Activated CD4-positive, alpha-beta T cell treated with anti-CD3 and anti-CD28 coated beads, Interleukin-2, amount 10 ng/mL, durations not matched to agents 24 days and 14 days (primary cell): ENCODE measurements at places on chromosomes 11 and 22. TPM values are rescaled to one million over a fixed set of nuclear protein-coding genes. Genes with fewer than 3 reads are reported as not detected.

NTM gene
- not detected in 2 replicates for total RNA-seq

OR51B2 gene
- total RNA-seq = not detected in 2 replicates

SERPING1 gene
- total RNA-seq = 0.14 and 0.28 TPM in 2 replicates

GPHA2 gene
- total RNA-seq = not detected in 2 replicates

POU2AF1 gene
- total RNA-seq = 65.6 and 68.9 TPM in 2 replicates

TUBA8 gene
- total RNA-seq = 1.2 and 1.7 TPM in 2 replicates

P2RY2 gene
- not detected in 2 replicates for total RNA-seq

UPK3A gene
- total RNA-seq = not detected in 2 replicates

OR52A1 gene
- total RNA-seq = not detected in 2 replicates

OR52I2 gene
- not detected in 2 replicates for total RNA-seq

GRCh38 chr11:134398079-134398444 lies 14.0 kb downstream of the B3GAT1 start:
- H3K27me3 ChIP-seq = peaks cover 9% of the 10 kb centered on the region
- H3K36me3 ChIP-seq = no peaks in the 10 kb centered on the region
- DNase-seq = no peak
- H3K4me1 ChIP-seq = no peaks in the 10 kb centered on the region
- no peak overlapping the region for H3K27ac ChIP-seq

- DNase-seq = no peak
- H3K4me3 ChIP-seq = no peak overlapping the region
- no peak overlapping the region for H3K27ac ChIP-seq
These were observed 21.6 kb upstream of the FCHSD2 start for GRCh38 chr11:73163638-73164174.

DNA sequence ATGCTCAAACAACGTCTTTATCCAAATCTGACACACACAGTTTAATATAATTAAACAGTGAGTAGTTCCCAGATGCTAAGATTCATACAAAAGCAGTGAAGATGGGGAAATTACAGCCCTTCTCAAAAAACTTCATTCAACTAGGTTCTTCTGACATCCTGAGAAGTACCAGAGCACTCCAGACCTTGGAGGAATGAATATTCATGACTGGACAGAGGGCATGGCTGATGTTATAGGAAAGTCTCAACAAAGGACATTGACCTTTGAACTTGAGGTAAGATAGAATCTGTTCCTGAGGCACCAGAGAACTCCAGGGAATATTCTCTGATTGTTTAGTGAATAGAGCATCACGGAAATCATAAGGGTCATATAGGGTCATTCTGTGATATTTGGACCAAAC lies 106.4 kb upstream of the SLC5A12 start:
- H3K36me3 ChIP-seq = no peaks in the 10 kb centered on the region
- no peaks in the 10 kb centered on the region for H3K4me1 ChIP-seq
- H3K27me3 ChIP-seq = no peaks in the 10 kb centered on the region
- no peak for DNase-seq
- H3K27ac ChIP-seq = no peak overlapping the region

DNA sequence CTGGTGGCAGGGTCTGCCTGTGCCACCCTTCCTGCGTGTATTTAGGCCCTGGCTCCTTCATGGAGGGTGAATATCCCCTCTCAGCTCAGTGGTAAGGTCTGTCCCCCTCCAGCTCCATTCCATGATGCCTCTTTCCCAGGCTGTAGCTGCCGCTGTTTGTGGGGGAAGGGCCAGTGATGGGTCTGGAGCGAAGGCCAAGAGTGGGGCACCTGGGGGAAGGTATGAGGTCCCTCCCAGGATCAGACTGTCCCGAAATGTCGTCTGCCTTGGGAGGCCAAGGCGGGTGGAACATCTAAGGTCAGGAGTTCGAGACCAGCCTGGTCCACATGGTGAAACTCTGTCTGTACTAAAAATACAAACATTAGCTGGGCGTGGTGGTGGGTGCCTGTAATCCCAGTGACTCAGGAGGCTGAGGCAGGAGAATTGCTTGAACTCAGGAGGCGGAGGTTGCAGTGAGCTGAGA lies 1.1 kb downstream of the CD151 start:
- no peak overlapping the region for H3K27ac ChIP-seq
- H3K36me3 ChIP-seq = peaks cover 12% of the 10 kb centered on the region
- H3K27me3 ChIP-seq = peaks cover 28% of the 10 kb centered on the region
- DNase-seq = no peak

- no peaks in the 10 kb centered on the region for H3K4me1 ChIP-seq
- H3K36me3 ChIP-seq = no peaks in the 10 kb centered on the region
- H3K4me3 ChIP-seq = no peak overlapping the region
- no peak overlapping the region for H3K27ac ChIP-seq
These were observed 7.4 kb downstream of the MS4A10 start for GRCh38 chr11:60792521-60792920.

GRCh38 chr11:34208266-34209135 lies 103.1 kb downstream of the NAT10 start:
- peaks cover under 1% of the 10 kb centered on the region for H3K36me3 ChIP-seq
- peaks cover 23% of the 10 kb centered on the region for H3K4me1 ChIP-seq
- DNase-seq = no peak
- peak overlapping the region; percentile 0 for H3K27ac ChIP-seq
- no peaks in the 10 kb centered on the region for H3K27me3 ChIP-seq
- H3K4me3 ChIP-seq = no peak overlapping the region

DNA sequence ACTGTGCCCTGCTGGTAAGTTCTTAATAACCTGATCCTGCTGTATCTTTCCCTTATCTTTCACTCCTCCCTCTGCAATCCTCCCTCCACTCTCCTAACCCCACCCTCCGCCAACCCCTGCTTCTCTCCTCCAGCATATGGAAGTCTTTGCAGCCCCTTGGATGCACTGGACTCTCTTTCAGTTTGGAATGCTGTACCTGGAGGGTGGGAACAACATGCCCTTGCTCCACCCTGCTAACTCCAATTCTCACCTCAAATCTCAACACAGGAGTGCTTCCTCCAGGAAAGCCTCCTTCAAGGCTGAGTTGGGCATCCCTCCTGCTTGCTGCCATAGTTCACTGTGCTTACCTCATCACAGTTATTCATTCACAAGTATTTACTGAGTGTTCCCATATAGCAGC lies 52.8 kb upstream of the LDLRAD3 start:
- H3K27ac ChIP-seq = no peak overlapping the region
- H3K4me3 ChIP-seq = no peak overlapping the region
- H3K4me1 ChIP-seq = no peaks in the 10 kb centered on the region
- peaks cover 2% of the 10 kb centered on the region for H3K27me3 ChIP-seq
- H3K36me3 ChIP-seq = no peaks in the 10 kb centered on the region

GRCh38 chr22:49960159-49961004 lies at the start of gene PIM3:
PIM3 (plus strand) TSS chr22:49960772; CDS start chr22:49960948, 176 bp downstream.
- H3K36me3 ChIP-seq = peaks cover 34% of the 10 kb centered on the region
- no peaks in the 10 kb centered on the region for H3K27me3 ChIP-seq
- peak within 1 kb of the TSS; percentile 95 for H3K27ac ChIP-seq
- H3K4me3 ChIP-seq = peak within 1 kb of the TSS; percentile 94
- peak; percentile 98 for DNase-seq

DNA sequence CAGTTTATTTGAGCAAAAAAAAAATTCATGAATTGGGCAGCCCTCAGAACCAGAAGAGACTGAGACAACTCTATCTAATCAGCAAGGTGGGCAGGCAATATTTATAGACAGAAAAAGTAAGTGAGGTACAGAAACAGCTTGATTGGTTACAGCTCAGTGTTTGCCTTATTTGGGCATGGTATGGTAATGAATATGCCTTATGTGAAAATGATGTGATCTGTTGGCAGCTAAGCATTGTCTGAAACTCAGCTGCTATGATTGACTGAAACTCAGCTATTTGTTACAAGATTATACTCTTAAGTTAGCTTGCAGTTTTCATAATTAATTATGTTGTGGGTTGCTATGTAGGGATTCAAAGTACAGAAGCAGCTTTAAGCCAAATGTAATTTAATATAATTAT lies 127.6 kb downstream of the CNTN5 start:
- no peak overlapping the region for H3K27ac ChIP-seq
- H3K27me3 ChIP-seq = no peaks in the 10 kb centered on the region
- H3K36me3 ChIP-seq = no peaks in the 10 kb centered on the region
- H3K4me3 ChIP-seq = no peak overlapping the region
- DNase-seq = no peak

- H3K4me3 ChIP-seq = no peak overlapping the region
- no peaks in the 10 kb centered on the region for H3K27me3 ChIP-seq
- H3K27ac ChIP-seq = no peak overlapping the region
- no peaks in the 10 kb centered on the region for H3K36me3 ChIP-seq
- H3K4me1 ChIP-seq = no peaks in the 10 kb centered on the region
These were observed 64.3 kb upstream of the PPARA start for GRCh38 chr22:46085828-46086576.

GRCh38 chr22:20034143-20034542 lies 13.2 kb downstream of the TANGO2 start:
- H3K4me3 ChIP-seq = no peak overlapping the region
- H3K36me3 ChIP-seq = peaks cover 20% of the 10 kb centered on the region
- peaks cover 11% of the 10 kb centered on the region for H3K4me1 ChIP-seq
- DNase-seq = no peak
- no peak overlapping the region for H3K27ac ChIP-seq

- H3K27ac ChIP-seq = no peak overlapping the region
- no peaks in the 10 kb centered on the region for H3K36me3 ChIP-seq
- no peak for DNase-seq
- H3K27me3 ChIP-seq = peaks cover 6% of the 10 kb centered on the region
- H3K4me1 ChIP-seq = no peaks in the 10 kb centered on the region
- no peak overlapping the region for H3K4me3 ChIP-seq
These were observed 279.5 kb downstream of the ST3GAL4 start for GRCh38 chr11:126634963-126635362.

DNA sequence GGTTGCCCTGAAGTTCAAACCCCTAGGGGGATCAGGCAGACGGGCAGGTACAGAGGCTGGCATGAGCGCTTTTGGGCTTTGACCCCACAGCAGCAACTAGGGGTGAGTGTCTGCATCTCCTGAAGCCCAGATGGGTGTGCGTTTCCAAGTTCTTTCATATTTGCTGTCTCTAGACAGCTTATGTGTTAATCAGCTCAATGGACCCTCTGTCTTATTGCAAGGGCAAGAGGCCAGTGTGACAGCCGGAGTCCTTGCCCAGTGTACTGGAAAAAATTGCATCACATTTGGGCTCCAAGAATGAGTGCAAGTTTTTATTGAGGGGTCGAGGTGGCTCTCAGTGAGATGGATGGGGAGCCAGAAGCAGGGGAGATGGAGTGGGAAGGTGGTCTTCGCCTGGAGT lies 1863.7 kb upstream of the RAG2 start:
- no peak overlapping the region for H3K4me3 ChIP-seq
- no peaks in the 10 kb centered on the region for H3K36me3 ChIP-seq
- no peaks in the 10 kb centered on the region for H3K27me3 ChIP-seq
- no peak overlapping the region for H3K27ac ChIP-seq

- no peak overlapping the region for H3K27ac ChIP-seq
- H3K4me1 ChIP-seq = no peaks in the 10 kb centered on the region
- no peak for DNase-seq
These were observed 38.1 kb downstream of the NUP50 start for GRCh38 chr22:45201678-45202332.

GRCh38 chr11:110828086-110828485 lies 115.8 kb upstream of the ARHGAP20 start:
- H3K36me3 ChIP-seq = no peaks in the 10 kb centered on the region
- H3K27ac ChIP-seq = no peak overlapping the region
- no peaks in the 10 kb centered on the region for H3K27me3 ChIP-seq

DNA sequence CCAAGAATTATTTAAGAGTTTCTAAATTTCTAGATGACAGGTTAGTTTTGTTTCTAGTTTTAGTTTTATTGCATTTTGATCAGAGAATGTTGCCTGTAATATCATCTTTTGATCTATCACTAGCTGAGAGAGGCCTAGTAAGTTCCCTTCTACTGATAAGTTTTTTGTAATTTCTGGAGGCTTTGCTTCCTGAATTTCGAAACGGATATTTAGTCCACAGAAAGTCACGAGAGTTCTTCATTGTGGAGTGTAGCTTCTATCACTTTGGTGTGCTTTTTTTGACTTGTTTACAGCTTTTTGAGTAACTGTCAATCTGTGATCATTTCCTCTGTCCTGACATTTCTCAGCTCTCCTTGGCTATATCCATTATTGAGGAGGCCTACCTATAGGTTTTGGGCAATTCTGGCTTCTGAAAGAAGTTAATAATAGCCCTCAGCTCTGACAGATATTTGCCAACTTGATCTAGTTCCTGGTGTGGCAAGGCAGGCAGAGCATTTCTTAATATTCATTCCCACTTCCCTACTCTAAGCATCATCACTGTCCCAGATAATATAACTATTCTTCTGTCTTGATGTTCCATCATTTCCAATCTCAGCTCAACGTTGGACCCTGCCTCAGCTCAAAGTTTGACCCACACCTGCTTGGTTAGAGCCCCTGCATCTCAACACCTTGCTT lies 171.3 kb downstream of the BLID start:
- H3K4me3 ChIP-seq = no peak overlapping the region
- H3K27ac ChIP-seq = no peak overlapping the region
- no peaks in the 10 kb centered on the region for H3K36me3 ChIP-seq
- no peak for DNase-seq
- no peaks in the 10 kb centered on the region for H3K4me1 ChIP-seq

- no peak overlapping the region for H3K4me3 ChIP-seq
- no peak overlapping the region for H3K27ac ChIP-seq
- H3K27me3 ChIP-seq = peaks cover 8% of the 10 kb centered on the region
- DNase-seq = no peak
- H3K4me1 ChIP-seq = no peaks in the 10 kb centered on the region
These were observed 161.9 kb downstream of the INSC start for GRCh38 chr11:15276621-15277020.

DNA sequence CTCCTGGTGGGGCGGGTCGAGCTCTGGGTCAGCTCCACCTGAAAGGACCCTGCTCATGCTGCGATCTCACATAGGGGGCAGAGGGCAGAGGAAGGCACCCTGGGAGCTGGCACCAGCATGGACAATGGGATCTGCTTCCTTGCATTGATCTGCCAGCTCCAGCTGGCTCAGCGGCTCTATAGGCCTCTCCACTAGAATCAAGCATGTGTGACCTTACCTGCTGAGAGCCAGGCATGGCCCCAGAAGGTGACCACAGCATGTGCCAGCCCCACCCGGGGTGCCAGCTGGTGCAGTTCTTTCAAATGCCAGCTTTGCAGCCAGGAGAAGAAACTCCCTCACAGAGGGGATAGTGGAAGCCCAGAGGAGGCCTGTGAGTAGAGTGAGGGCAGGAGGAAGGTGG lies 22.0 kb upstream of the KLHL35 start:
- H3K27me3 ChIP-seq = no peaks in the 10 kb centered on the region
- no peak for DNase-seq
- H3K27ac ChIP-seq = no peak overlapping the region
- no peak overlapping the region for H3K4me3 ChIP-seq
- H3K4me1 ChIP-seq = no peaks in the 10 kb centered on the region
- H3K36me3 ChIP-seq = no peaks in the 10 kb centered on the region

DNA sequence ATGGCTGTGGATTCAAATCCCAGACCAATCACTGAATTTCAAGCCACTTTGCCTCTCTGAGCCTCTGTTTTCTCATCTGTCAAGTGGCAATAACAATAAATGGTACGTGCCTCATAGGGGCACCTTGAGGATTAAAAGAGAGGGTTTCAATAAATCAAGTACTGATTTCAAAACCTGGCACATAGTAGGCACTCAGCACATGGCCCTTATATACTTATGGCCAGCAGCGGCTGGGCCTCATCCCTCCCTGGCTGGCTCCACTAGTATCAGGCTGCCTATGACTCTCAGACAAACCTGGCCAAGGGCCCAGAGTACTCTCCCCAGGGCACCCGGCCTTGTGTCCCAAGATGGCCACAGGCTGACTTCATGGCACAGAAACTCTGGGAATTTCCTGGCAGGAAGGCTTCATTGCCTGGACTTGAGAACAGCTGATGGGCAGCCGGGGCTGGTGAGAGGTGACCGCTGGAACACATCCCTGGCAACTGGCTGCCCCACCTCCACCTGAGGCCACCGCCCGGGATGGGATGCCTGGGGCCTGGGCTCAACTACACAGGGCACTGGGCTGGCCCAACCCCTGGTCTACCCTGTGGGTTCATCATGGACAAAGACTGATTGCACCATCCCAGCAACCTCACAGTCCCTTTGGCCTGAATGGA lies 3.4 kb downstream of the FADS3 start:
- peaks cover 4% of the 10 kb centered on the region for H3K4me1 ChIP-seq
- no peak overlapping the region for H3K27ac ChIP-seq
- peaks cover 10% of the 10 kb centered on the region for H3K27me3 ChIP-seq
- no peak overlapping the region for H3K4me3 ChIP-seq
- DNase-seq = no peak
- no peaks in the 10 kb centered on the region for H3K36me3 ChIP-seq
